Right renal cortex interstitium (tissue), 3 donors: ENCODE measurements at places on chromosomes 5 and 9. TPM values are rescaled to one million over a fixed set of nuclear protein-coding genes. Genes with fewer than 3 reads are reported as not detected.

GRCh38 chr9:136729144-136729543 is 13.6 kb downstream of the LCN10 start:
- DNase-seq, result no peak

- DNase-seq, result no peak
These were observed 6.2 kb upstream of the CD180 start for GRCh38 chr5:67202828-67203227.

- no peak for DNase-seq
These were observed 251.5 kb downstream of the KCTD16 start for GRCh38 chr5:144422018-144422727.

STING1 gene
- 27.8 TPM for polyA plus RNA-seq

WWC1 gene
- polyA plus RNA-seq, result 83.0 TPM

GRCh38 chr5:153672347-153673090 is 182.0 kb downstream of the GRIA1 start:
- no peak for DNase-seq

HTR1A gene
- not detected for polyA plus RNA-seq

GRCh38 chr9:13778631-13779030 is 499.1 kb upstream of the MPDZ start:
- DNase-seq, result no peak

ARPC5L gene
- 38.3 TPM for polyA plus RNA-seq

NSG2 gene
- polyA plus RNA-seq, result 0.17 TPM
